ENCODE measurements at places on chromosomes 11 and 22.

DNA sequence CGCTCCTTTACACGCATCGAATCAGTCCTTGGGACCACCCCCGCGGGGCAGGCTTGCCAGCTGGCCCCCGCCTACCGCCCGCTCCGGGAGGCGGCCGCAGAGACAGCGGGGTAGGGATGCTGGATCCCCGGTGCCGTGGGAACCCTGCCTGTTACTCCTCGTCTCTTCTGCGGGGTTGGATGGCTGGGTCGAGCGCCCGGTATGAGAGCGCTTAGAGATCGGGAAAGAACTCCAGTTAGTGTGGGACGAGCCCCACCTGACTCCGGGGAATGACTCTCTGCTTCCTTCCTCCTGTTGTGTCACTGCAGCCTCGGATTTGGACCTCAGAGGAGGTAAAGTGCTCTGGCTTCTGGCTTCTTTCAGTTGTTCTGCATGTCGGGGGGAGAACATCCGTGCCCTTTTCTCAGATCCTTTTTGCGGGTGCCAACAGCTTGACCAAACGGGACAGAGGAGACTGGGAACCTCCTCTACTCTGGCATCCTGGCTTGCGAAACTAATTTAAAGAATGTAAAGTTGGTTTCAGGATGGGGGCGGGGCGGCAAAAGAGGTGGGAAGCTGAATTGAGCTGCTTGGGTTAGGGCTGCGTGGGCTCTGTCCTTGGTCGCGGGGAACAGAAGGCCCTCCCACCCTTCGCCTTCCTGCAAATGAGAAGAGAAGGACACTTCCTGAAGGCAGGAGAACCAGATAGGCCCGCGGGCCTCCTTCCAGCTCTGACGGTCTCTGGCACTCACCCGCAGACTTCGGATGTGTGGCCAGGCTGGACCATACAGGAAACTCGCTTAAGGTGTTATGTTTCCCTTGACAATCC, 938 bp downstream of the LAYN start:
- DNase-seq, result no peak

- no peak for DNase-seq
Observed at GRCh38 chr11:46075928-46076327, 45.3 kb downstream of the PHF21A start.

DNA sequence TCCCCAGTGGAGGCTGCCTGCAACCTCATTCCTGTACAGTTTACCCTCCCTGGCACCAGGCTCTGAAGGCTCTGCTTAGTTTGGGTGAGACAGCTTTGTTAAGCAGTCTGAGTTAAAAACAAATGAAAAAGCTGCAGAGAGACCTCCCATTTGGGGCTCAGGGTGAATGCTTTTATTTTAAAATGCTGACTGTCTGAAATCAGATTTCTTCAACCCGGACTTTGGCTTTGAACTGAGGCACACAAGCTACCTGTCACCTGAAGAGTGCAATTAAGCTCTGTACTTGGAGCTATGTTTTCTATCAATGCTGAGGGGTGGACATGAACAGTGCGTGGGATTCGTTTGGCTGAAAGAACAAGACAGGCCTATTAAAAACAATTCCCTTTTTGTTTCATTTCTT, 217.5 kb upstream of the SORL1-AS1 start:
- DNase-seq, result no peak

GRCh38 chr11:82303671-82304070, 430.0 kb downstream of the FAM181B start:
- DNase-seq, result no peak

DNA sequence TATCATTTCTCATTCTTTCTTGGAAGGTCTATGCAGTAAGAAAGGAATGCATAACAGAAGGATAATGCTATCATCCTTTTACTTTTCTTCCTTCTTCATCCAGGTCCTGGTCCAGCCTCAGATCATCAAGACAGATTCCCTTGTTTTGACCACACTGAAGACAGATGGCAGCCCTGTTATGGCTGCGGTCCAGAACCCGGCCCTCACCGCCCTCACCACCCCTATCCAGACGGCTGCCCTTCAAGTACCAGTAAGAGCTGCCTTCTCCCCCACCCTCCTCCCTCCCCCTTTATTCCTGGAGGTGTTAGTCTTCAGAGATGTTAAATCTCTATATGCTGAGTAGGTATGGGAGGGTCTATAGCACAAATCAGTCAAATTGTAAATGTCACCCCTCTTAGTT, 37.9 kb downstream of the SREBF2 start:
- no peak for DNase-seq

- DNase-seq, result no peak
Observed at GRCh38 chr11:120024046-120024445, 113.9 kb downstream of the TRIM29 start.

- no peak for DNase-seq
Observed at GRCh38 chr11:46299451-46299961, 22.0 kb downstream of the CREB3L1 start.

DNA sequence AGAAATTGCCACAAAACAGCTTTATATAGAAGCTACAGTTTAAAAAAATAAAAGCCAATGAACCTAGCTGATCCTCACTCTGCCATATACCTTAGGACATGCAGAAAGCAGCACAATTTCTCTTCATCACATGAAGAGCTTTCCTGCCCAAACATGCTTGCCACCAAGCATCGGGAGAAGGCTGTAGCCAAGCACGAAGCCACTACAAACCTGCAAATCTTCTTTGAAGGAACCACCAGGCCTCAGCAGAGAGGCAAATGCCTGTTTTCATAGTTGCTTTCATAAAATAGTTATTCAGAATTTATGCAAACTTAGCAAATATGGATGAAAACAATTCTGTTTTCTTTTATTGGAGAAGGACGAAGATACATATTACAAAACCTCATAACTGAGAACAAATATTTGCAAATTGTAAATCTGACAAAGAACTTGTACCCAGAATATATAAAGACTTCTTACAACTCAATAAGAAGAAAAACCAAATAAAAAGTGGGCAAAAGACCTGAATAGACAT, 100.3 kb downstream of the RBFOX2 start:
- DNase-seq, result no peak

DNA sequence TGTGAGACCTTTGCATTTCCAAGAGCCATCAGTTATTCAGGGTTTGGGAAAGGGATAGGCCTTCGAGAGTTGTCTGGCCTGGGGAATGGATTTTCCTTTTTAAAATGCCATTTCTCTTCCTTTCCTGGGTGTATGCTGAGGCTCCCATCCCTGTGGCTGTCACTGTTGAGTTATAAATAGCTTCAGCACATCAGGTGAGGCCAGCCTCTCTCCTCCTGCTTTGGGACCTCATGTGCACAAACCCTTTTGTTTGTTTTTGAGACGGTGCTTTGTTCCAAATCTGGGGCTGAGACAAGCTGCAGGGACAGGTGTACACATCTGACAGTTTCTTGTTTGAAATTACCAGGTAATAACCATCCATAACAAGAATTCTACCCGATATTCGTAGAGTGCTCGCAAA, 1.3 kb downstream of the TEF start:
- no peak for DNase-seq

DNA sequence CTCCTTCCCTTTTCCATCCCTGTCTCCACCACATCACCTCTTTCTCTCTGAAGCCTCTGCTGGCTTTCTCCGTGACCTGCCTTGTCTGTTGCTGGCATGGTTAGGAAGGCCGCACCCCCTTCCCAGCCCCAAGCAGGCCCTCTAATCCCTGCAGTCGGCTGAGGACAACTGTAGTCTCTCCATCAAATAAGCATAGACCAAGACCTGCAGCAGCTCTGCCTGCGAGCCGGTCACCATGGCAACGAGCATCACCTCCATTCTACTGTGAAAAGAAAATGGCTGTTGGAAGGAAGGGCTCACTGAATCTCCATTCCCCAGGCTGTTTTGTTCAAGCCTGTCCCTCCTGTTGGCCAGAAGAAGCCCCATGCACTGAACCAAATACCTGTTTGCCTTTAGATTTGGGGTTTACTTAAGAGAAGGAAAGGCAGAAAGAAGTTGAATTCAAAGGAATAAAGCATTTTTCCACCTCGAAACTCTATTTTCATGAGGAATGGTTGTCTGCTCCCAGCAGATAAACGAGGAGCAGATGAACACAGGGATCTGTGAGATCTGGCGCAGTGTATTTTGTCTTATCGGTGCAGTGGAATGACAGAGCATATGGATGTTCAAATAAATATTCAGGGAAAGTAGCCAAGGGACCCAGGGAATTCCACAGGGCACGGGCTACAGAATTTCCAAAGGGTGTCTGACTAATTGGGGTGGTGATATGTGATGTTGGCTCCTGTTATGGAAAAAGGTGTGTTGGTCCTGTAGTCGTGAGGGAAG, 113.1 kb upstream of the TTC12 start:
- no peak for DNase-seq

GRCh38 chr11:13883042-13883441, 79.5 kb upstream of the SPON1 start:
- no peak for DNase-seq

DNA sequence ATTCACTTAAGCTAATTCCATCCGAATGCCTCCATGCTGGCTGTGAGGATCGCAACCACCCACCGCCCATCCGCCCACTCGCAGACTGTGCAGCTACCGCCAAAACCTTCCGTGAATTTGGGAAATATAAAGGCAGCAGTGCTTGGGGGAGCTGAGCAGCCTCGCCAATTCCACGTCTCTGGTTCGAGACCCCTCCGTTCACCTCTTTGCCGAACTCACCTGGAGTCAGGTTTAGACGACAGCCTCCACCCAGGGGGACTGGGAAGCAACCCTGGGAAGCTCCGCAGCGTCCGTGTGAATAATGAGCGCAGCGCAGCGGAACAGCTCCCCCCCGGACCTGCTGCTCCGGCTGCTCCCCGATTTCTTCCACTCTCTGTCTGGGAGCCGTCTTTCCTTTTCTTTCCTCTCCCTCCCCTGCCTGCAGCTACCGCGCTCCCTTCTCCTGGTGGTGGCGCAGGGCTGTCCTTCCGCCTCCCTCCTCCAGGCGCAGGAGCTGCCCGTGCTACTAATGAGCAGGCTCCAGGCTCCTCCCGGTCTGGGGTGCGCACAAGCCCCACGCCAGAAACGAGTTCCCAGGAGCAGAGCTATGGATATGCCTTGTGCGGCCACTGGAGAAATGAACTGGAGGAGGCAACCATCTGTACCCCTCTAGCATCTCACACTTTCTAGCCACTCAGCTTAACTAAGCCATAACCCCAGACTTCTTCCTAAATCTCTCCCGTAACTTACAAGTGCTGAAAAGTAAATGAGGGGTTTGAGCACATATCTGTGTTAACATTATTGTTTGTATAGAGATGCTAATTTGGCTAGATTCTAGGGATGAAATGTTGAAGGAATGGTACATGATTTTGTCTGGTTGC, 107.3 kb downstream of the XKR3 start:
- no peak for DNase-seq

DNA sequence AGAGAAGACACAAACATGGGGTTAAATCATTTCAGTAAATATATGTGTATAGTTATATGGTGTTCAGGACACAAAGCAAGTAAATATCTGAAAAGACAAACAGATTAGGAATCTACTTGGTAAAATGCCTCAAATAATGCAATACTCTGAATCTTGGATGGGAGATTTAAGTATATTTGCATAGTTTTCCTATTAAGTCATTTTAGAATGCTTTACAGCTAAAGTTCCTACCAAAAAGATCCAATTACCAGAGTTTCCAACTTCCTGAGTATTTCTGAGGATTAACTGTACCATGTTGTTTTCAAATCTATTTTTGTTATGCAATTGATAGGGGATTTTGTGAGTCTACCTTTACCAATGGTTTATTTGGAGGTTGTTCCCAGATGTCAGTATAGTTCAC, 424.4 kb upstream of the CCDC179 start:
- DNase-seq, result no peak

- no peak for DNase-seq
Observed at GRCh38 chr11:113440816-113441215, 34.4 kb downstream of the DRD2 start.

GRCh38 chr11:116287866-116288265, 484.9 kb downstream of the BUD13 start:
- DNase-seq, result no peak

Measured in naive thymus-derived CD4-positive, alpha-beta T cell (primary cell).